Skin of body (tissue), 3 donors: ENCODE measurements at places on chromosomes 6 and 20. TPM values are rescaled to one million over a fixed set of nuclear protein-coding genes. Genes with fewer than 3 reads are reported as not detected.

The CLPSL1 gene
- total RNA-seq, result not detected

The TSHZ2 gene
- 10.1 TPM for total RNA-seq

The FOXO3 gene
- total RNA-seq, result 48.8 TPM

The XKR7 gene
- total RNA-seq, result not detected

The SIM1 gene
- total RNA-seq, result 2.5 TPM

The TRIM40 gene
- total RNA-seq, result not detected

The HEY2 gene
- total RNA-seq, result 2.3 TPM

The MACROD2 gene
- 17.6 TPM for total RNA-seq

The TRIM15 gene
- total RNA-seq, result 1.4 TPM

The SPATA25 gene
- 0.69 TPM for total RNA-seq

The HCRTR2 gene
- not detected for total RNA-seq

The LAMA5 gene
- 44.2 TPM for total RNA-seq

The FRK gene
- total RNA-seq, result 3.6 TPM

The ZDHHC14 gene
- 5.5 TPM for total RNA-seq

The CST3 gene
- 69.7 TPM for total RNA-seq
